Femur (tissue), 1 donor: ENCODE measurements at places on chromosomes 4 and X.

DNA sequence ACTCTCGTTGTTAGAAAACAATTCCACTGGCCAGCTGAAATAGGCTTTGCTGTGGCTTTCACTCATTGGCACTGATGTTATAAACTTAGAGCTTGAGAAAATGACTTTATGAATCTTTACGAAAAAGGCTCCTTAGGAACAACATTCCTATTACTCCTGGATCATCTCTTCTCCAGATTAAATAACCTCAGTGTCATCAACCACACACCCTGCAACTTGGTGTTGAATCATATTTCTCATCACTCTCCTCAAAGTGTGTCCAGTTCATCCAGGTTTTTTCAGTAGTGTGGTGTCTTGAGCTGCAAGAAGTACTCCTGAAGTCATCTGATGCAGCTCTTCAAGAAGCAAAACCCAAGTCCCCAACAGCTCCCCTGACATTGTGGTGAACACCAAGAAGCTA is 28.1 kb upstream of the ANOS1 start:
- no peak for DNase-seq

DNA sequence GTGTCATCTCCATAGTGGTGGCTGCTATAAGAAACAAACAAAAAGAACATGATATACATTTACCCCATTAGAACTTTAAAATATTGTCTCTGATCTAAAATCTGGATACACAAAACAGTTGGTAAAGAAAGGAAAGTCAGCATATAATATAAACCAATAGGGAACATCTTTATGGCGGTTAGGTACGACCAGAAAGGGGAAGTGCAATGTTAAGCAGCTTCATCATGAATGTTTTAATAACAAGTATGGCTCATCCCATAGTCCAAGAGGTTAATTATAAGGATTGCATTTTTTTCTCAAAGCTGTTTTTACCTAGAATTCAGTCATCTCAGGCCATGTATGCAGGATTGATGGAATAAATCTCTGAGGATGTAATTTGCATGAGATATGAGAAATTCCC is 1869.7 kb downstream of the PCDH7 start:
- no peak for DNase-seq

DNA sequence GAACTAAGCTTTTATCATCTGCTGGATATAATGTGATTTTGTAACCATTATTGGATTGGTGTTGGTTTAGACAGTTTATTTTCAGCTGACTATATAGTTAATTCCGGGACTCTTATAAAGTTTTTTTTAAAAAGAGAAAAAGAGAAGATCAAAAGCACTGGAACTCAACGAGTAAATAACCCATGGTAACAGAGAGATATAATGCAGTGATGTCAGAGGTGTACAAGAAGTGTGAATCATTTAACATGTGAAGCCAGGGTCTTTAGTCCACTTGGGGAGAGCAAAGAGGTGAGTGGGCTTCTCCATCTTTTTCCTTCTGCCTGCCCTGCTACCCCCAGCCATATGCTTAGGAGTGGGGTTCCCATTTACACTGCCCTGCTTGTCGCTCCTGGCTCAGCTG is 3.2 kb downstream of the TMEM165 start:
- DNase-seq, result no peak

DNA sequence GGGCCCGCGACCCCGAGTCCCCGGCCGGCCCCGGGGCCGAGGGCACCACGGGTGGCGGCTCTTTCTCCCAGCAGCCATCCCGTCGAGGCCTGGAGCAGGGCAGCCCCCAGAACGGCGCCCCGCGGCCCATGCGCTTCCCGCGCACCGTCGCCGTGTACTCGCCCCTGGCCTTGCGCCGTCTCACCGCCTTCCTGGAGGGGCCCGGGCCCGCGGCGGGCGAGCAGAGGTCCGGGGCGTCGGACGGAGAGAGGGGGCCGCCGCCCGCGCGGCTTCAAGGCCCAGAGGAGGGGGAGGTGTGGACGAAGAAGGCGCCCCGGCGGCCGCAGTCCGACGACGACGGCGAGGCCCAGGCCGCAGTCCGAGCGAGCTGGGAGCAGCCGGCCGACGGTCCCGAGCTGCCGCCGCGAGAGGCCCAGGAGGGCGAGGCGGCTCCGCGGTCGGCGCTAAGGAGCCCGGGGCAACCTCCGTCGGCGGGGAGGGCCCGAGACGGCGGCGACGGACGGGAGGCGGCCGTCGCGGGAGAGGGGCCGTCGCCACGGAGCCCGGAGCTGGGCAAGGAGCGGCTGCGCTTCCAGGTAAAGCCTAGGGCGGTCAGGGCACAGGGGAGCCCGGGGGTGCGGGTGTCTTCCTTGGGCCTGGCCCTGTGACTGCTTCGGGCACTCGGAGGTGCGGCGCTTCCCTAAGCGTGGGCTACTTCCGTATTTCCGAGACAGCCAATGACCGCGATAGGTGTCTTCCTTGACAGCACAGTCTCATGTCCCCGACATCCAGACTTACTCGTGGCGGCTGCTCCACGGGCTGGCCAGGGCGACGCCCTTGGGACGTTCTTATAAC is 845 bp downstream of the ZAR1 start:
- DNase-seq, result peak; percentile 24

GRCh38 chrX:63128509-63128908 is 222.6 kb downstream of the SPIN4 start:
- DNase-seq, result no peak

- peak; percentile 37 for DNase-seq
Measured at GRCh38 chr4:105895583-105896460, 551 bp downstream of the NPNT start.

- DNase-seq, result no peak
Measured at GRCh38 chrX:24099394-24099793, 44.6 kb downstream of the EIF2S3 start.
